Choroid plexus epithelial cell (primary cell): ENCODE measurements at places on chromosomes 5 and 9.

GRCh38 chr9:115653171-115653606 is 500.4 kb upstream of the PAPPA start:
- DNase-seq, result peak; percentile 95

- DNase-seq, result peak; percentile 75
These were observed 188.9 kb upstream of the RPS23 start for GRCh38 chr5:82466986-82467561.

DNA sequence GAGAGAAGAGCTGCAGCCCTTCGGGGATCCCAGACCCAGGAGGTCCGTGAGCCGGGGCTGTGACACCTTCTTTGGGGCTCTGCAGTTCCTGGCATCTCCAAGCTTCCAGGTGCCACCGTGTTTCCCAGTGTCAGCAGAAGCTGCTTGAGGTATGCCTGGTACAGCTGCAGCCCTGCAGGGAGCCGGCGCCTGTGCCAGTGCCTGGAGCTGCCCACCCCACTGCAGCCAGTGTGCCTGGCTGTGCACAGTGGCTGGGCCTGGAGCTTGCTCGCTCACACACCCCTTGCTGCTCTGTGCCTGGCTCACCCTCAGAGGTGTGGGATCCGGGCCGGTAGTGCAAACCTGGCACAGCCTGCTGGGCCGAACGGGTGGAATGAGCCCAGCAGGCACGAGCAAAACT is 65.5 kb downstream of the NACC2 start:
- no peak for DNase-seq

DNA sequence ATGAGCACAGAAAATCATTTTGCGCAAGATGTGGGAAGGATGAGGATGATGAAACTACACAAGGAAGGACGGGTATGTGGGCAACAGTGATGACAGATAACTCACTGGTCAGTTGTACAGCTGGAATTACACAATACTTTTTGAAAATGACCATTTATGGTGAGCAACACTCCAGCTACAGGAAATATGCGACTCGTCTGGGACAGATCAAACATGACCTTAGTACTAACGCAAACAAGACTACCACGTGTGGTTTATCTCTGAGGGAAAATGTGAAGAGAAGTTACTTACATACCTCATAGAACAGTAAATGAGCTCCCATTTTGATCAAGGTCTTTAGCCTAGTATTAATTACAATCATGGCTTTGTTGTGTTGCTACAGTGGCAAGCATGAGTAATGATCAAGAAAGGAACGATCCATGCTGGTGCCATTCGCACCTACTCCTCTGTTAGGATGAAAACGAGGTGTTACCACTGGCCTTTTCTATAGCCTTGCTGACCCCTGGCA is 456.9 kb downstream of the BNC2 start:
- peak; percentile 99 for DNase-seq

- peak; percentile 48 for DNase-seq
These were observed 53.5 kb upstream of the ERCC6L2 start for GRCh38 chr9:95822015-95822414.

DNA sequence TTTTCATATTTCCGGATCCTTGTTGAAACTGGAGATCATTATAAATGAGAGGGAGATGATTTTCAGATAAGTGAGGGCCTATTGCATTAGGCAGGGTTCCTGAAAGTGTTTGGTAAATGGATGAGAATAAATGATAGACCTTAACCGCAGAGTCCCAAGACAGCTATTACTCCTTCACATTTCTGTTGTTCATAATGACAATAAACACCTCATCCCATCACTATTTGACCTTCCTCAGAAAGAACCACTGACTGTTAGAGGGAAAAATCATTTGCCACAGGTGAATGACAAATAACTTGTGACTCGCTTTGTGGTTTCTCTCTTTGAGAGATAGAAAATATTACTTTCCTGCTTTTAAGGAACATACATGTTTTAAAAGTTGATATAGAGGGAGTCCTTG is 47.3 kb upstream of the TRMT10B start:
- DNase-seq, result no peak

DNA sequence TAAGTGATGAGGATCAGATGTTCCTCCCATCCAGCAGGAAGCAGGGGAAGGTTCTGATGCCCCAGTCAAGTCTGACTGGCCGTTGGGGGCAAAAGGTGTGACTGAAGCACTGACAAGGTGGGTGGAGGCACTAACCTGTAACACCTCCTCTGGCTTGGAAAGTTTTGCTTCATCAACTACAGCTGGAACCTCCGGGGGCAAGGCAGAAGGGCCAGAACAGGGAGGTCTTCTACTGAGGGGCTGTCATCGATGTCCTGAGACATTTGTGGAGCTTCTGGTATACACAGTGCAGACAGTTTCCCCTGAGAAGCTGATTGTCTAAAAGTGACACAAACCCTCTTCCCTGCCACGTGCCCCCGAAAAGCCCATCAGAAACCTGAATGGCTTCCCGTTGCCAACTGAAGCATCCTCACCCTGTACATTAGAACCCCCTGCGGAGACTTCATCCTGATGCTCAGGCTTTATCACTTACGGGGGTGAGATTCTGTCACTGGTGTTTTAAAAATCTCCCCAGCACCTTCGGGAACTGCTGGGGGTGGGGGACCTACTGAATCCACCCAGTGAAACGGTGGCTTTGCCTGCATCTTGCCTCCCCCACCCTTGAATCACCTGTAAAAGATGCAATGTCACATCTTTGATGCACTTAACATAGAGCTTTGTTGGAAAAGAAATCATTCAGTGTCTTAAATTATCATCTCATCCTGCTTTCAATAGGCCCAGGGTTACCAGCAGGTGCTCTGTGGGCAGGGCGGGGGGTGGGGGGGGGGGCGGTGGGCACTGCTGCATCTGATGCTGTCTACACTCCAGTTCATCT is 24.6 kb downstream of the TRAF1 start:
- DNase-seq, result no peak

DNA sequence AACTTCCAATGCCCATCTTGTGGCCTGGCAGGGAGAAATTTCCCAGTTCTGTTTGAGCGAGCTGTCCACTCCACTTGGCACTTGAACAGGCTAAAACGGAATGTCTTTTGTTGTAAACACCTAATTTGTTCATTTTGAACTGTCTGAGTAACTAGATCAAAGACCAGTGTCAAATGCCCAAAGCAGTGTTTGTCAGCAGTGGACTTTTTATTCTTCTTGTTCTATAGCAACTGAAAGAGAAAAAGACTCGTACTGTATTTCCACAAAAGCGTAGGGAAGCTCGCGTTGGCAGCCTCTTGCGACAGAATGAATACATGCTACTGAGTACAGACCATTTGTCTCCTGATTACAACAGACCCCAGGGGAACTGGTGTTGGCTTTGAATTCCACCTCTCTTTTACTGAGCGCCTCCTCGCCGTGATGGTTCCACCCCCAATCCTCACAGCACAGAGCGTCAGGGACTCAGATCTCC is 601.8 kb upstream of the ZNF608 start:
- DNase-seq, result peak; percentile 36

- peak; percentile 74 for DNase-seq
These were observed 69.6 kb downstream of the EPB41L4B start for GRCh38 chr9:109251080-109251775.

- DNase-seq, result no peak
These were observed 168.1 kb downstream of the KDM4C start for GRCh38 chr9:6925836-6926235.
